ENCODE measurements at places on chromosomes 1 and 21. TPM values are rescaled to one million over a fixed set of nuclear protein-coding genes. Genes with fewer than 3 reads are reported as not detected.
A peak's percentile ranks its signal among the peaks of the same experiment; 100 is the strongest.

GRCh38 chr1:34898330-34898761 is 31.1 kb downstream of the DLGAP3 start:
- peak; percentile 42 for DNase-seq

DNA sequence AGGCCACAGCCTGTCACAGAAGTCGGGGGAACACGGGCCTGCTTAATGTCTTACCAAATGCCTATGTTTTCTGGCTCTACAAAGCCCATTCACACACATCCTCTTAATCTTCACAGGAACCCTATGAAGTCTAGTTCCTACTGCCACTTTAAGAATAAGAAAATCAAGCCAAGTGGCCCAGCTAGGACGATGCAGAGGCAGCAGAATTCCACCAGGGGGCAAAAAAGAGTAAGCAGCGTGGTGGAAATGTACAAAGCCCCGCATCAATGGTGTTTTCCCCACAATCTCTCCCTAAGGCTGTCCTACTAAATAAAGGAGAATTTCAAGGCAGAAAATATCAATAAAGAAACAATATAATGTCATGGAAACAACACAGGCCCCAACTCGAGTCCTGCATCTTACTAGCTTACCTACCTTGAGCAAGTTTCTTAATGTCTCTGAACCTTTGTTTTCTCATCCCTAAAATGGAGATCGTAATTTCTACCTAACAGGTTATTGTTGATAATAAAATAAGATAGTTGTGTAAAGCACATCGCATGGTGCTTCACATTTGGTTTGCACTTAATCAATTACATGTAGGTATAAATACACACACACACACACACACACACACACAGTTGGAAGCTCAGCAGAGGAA is 21.4 kb downstream of the SEC16B start:
- DNase-seq: peak; percentile 83

GRCh38 chr1:176866011-176866714 is 298.3 kb downstream of the ASTN1 start:
- DNase-seq: peak; percentile 68

DNA sequence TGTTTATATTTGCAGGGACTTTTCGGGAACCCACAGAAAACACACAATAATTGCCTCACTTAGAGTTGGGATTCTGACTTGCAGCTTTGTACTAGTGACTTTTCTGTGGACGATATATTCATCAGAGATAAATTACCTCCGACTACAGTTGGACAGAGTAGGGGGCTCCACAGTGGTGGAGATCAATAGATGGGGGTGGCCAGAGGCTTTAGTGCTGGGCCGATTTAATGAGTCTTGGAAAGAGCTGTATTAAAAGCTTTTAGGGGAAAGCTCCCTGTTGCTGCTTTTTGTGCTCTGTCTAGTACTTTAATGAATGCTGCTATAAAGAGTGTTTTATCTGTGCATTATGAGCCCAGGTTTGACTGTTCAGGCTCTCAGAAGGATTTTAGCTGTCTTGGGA is 359.2 kb upstream of the DPYD start:
- no peak for DNase-seq

DNA sequence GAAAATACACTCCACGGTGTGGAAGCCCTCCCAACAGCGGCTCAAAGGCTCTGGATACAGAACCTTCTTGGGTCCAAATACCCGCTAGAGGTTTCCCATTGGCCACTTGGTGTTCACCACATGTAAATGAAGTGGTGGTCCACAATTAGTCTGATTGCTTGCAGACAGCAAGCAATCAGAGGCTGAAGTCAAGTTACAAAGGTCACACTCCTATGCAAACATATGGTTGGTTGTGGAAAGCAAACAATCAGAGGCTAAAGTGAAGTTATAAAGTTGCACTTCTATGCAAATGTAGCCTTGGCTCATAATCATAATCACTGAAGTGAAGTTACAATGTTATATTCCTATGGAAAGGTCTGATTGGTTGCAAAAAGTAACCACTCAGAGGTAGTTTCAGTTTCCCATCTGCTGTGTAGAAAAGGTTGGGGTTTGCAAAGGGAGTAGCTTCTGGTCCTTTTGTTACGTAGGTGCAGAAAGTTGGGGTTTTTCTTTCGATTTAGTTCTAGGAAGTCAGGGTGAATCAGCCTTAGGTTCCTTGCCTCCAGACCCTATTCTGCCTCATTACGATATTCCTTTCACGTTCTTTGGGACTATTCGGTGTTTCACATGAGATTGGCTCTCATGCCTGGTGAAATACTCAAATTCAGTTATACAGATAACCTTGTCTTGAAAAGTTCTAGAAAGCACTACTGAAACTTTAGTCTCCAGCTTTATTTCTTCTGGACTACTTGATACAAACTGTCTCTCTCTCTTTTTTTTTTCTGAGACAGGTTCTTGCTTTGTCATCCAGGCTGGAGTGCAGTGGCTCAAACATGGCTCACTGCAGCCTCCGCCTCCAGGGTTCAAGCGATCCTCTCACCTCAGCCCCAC is 36.7 kb upstream of the MTF2 start:
- peak; percentile 2 for DNase-seq

GRCh38 chr1:216044538-216044937 is 378.7 kb downstream of the USH2A start:
- DNase-seq: no peak

- DNase-seq: no peak
These were observed 128.4 kb upstream of the NGF start for GRCh38 chr1:115466433-115466832.

GRCh38 chr21:45029298-45029947 is 45.0 kb upstream of the ADARB1 start:
- peak; percentile 33 for DNase-seq

- peak; percentile 51 for DNase-seq
These were observed 101.4 kb downstream of the CC2D1B start for GRCh38 chr1:52264530-52265115.

GRCh38 chr1:83807231-83807630 is 191.7 kb downstream of the TTLL7 start:
- DNase-seq: no peak

- no peak for DNase-seq
These were observed 2.4 kb upstream of the IKBKE start for GRCh38 chr1:206467915-206468314.

DNA sequence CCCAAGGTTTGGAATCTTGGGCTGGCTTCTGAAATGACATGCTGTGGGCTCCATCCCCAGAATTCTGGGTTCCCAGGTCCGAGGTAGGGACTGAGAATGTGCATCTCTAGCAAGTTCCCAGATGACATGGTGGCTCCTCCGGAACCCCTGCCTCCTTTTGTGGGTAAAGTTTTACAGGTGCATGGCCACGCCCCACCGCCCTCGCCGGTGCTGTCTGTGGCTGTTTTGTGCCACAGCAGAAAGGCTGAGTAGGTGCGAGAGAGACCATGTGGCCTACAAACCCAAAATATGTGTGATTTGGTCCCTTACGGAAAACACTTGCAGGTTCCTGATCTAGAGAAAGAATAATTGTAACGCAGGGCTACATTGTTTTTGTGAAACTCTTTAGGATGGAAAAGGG is 30.9 kb downstream of the SKI start:
- DNase-seq: no peak

- DNase-seq: no peak
These were observed 458.3 kb downstream of the MRPL39 start for GRCh38 chr21:25149022-25149421.

The XPR1 gene
- total RNA-seq: 31.8 TPM

The COL24A1 gene
- total RNA-seq: 0.27 TPM

The CHODL gene
- total RNA-seq: 5.7 TPM

The LRRIQ3 gene
- total RNA-seq: 1.3 TPM

The FALEC gene
- not detected for total RNA-seq

The RRP1 gene
- total RNA-seq: 18.2 TPM

The SLAMF9 gene
- total RNA-seq: not detected

The TMPRSS2 gene
- total RNA-seq: not detected
